ENCODE measurements at places on chromosomes 4 and X. TPM values are rescaled to one million over a fixed set of nuclear protein-coding genes. Genes with fewer than 3 reads are reported as not detected.

Gene LINC00632
- total RNA-seq = 1.6 TPM

Gene PIM2
- 8.4 TPM for total RNA-seq

Gene MAGEH1
- 7.3 TPM for total RNA-seq

Gene MXRA5
- not detected for total RNA-seq

Gene MED14
- total RNA-seq = 20.9 TPM

Gene STBD1
- 12.5 TPM for total RNA-seq

Gene GYPA
- not detected for total RNA-seq

Gene CDX4
- not detected for total RNA-seq

Gene RRH
- 0.14 TPM for total RNA-seq

Gene PFKFB1
- total RNA-seq = 0.10 TPM

Gene PDCL2
- total RNA-seq = not detected

Gene TEX13C
- not detected for total RNA-seq

Gene EPHA5
- total RNA-seq = 0.30 TPM

Gene S100G
- not detected for total RNA-seq

Gene IQCM
- not detected for total RNA-seq

Gene CTSO
- total RNA-seq = 0.99 TPM

Gene C1QTNF7
- total RNA-seq = not detected

Gene OPHN1
- 1.7 TPM for total RNA-seq

Gene ADH6
- 0.13 TPM for total RNA-seq

Gene HTRA3
- total RNA-seq = 20.2 TPM

Gene JAKMIP1
- total RNA-seq = not detected

Gene CLDN34
- total RNA-seq = not detected

Gene FRMD7
- not detected for total RNA-seq

Gene DCAF12L2
- 0.06 TPM for total RNA-seq

Gene DRD5
- total RNA-seq = not detected

Gene HTN1
- not detected for total RNA-seq

Gene PRR32
- total RNA-seq = not detected

Gene CSN1S1
- total RNA-seq = not detected

Gene ASB12
- total RNA-seq = not detected

Gene BCLAF3
- 2.7 TPM for total RNA-seq

Gene CSAG3
- total RNA-seq = not detected

Gene L1CAM
- total RNA-seq = 20.2 TPM

Gene IDUA
- total RNA-seq = 4.9 TPM

Gene SATL1
- not detected for total RNA-seq

Gene NHSL2
- total RNA-seq = 0.29 TPM

Gene MSANTD1
- total RNA-seq = 0.06 TPM

Gene PNMA6F
- not detected for total RNA-seq

Gene ATP1B4
- total RNA-seq = not detected

Gene PABPC1L2A
- total RNA-seq = not detected

Gene CENPVL3
- total RNA-seq = 0.08 TPM

Gene DUX4
- not detected for total RNA-seq

Gene AFM
- total RNA-seq = not detected

Gene CABS1
- not detected for total RNA-seq

Gene KLF8
- not detected for total RNA-seq

Gene IL21
- not detected for total RNA-seq

Gene RAI2
- 0.17 TPM for total RNA-seq

Gene FGFBP2
- 0.37 TPM for total RNA-seq

Gene SHOX
- total RNA-seq = 0.02 TPM

Gene TMEM255A
- total RNA-seq = 0.34 TPM

Gene ALB
- 0.16 TPM for total RNA-seq

Gene DCAF4L1
- 0.09 TPM for total RNA-seq

Gene SYN1
- total RNA-seq = 0.29 TPM

Gene FATE1
- 0.17 TPM for total RNA-seq

Gene RNF128
- total RNA-seq = 0.06 TPM

Gene CFP
- 0.53 TPM for total RNA-seq

Gene PGAM4
- total RNA-seq = 0.40 TPM

Gene SRPK3
- 0.06 TPM for total RNA-seq

Gene DGAT2L6
- total RNA-seq = not detected

Gene ETDA
- total RNA-seq = not detected

Gene SH3D19
- total RNA-seq = 22.9 TPM
